Kidney (tissue), 22 donors: ENCODE measurements at places on chromosomes 1 and 21. TPM values are rescaled to one million over a fixed set of nuclear protein-coding genes. Genes with fewer than 3 reads are reported as not detected.
A peak's percentile ranks its signal among the peaks of the same experiment; 100 is the strongest.

DNA sequence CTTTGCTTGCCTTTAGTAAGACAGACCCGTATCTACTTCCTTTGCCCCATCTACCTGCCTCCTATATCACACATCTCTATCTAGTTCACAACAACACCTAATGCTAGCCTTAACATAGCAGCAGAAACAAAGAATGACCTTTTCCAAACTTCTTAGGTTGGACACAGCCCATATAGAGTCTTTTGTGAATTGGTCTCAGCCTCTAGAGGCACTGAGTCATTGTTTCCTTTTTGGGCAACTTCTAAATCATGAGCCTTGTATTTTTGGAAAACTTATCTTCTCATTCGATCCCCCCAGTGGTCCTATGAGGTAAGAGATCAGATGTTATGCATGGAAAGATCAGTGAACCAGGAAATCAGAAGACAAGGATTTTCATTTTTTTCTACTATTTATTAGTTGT, 679.4 kb upstream of the USP24 start:
- H3K27ac ChIP-seq: no peak overlapping the region
- no peaks in the 10 kb centered on the region for H3K36me3 ChIP-seq

DNA sequence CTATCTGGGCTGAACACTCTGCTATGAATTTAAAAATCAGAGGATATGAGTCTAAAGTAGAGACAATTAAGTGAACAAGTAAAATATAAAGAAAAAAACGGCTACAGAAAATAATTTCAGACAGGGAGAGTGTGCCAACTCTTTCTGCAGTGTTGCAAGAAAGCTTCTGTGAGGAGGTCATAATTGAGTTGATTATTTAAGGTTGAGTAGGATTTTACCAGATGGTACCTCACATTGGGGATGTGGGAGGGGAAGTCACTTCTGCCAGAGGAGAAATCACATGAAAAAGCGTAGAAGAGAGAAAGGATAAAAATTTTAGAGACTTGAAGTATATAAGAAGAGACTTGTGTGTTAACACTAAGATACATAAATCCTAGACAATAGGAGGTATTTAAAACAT, 238.0 kb upstream of the NCAM2 start:
- H3K36me3 ChIP-seq: no peaks in the 10 kb centered on the region
- no peaks in the 10 kb centered on the region for H3K4me1 ChIP-seq
- no peak for DNase-seq
- no peak overlapping the region for H3K27ac ChIP-seq
- no peak overlapping the region for H3K4me3 ChIP-seq

DNA sequence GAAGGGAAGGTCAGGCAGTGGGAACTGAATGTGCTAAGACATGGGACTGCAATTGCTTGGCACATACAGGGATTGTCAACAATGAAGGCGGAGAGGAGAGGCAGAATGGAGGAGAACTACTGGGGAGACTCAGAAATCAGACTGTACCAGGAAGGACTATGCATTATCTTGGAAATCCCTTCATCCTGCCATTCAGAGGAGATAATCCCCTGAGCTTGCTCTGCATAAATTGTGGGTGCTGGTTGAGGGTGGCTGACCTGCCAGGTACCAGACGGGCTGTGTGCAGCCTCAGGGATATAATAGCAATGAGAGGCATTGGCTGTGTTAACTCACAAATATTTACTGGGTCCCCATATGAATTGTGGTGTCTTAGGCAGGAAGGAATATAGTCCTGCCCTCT, 5.0 kb upstream of the TRABD2B start:
- no peak overlapping the region for H3K27ac ChIP-seq
- no peak overlapping the region for H3K4me3 ChIP-seq
- H3K36me3 ChIP-seq: no peaks in the 10 kb centered on the region
- peaks cover 9% of the 10 kb centered on the region for H3K4me1 ChIP-seq

- H3K4me1 ChIP-seq: peaks cover 31% of the 10 kb centered on the region
- no peaks in the 10 kb centered on the region for H3K36me3 ChIP-seq
- DNase-seq: peak; percentile 47
- no peaks in the 10 kb centered on the region for H3K27me3 ChIP-seq
- no peak overlapping the region for H3K4me3 ChIP-seq
- H3K27ac ChIP-seq: peak overlapping the region; percentile 19
Observed at GRCh38 chr1:226990133-226990716, 50.1 kb downstream of the COQ8A start.

The C1orf185 gene
- total RNA-seq: not detected

The URB2 gene
- total RNA-seq: 8.3 TPM
